Dorsolateral prefrontal cortex (tissue), 122 donors: ENCODE measurements at places on chromosomes 3 and 15.

GRCh38 chr15:57878573-57878972 lies 172.1 kb downstream of the POLR2M start:
- no peak for DNase-seq

DNA sequence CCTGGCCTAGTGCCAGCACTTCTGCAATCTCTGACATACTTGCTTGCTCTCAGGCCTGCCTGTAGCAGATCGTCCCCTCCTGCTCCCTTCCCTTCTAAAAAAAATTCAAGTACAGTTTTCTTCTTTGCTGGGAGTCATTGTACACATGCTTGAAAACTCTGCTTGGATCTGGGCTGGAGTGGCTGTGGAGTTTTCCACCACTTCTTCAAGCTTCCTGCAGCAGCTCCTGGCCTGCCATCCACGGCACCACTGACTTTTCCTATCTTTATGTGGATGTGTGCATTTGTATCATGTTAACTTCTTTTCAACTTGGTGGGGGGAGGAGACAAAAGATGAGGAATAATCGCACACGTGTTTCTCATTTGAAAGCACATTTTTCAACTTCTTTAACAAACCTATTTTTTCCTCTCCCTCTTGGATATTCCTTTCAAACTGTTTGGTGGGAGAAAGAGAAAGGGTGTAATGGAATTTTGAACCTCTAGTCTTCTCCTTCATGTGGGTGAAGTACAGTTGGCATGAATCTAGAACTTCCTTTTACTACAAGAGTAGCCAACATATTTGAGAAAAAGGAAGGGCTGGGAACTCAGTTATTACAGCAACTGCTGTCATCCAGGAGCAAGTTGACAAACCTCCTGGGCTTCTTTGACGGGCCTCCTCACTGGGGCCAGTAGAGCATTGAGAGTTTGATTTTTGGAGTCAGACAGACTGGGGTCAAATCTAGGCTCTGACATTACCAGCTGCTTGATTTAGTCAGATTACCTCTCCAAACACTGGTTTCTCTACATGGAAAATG lies 61.2 kb upstream of the LRTM1 start:
- DNase-seq = no peak

GRCh38 chr3:173501931-173502489 lies 104.5 kb downstream of the NLGN1 start:
- no peak for DNase-seq

GRCh38 chr3:1442271-1442670 lies 349.4 kb downstream of the CNTN6 start:
- DNase-seq = no peak

GRCh38 chr3:125443923-125444322 lies 68.8 kb upstream of the ZNF148 start:
- DNase-seq = no peak

- DNase-seq = no peak
Measured at GRCh38 chr15:64105113-64105704, 9.4 kb downstream of the SNX1 start.

GRCh38 chr3:129526121-129526900 lies 2.1 kb upstream of the RHO start:
- DNase-seq = no peak

DNA sequence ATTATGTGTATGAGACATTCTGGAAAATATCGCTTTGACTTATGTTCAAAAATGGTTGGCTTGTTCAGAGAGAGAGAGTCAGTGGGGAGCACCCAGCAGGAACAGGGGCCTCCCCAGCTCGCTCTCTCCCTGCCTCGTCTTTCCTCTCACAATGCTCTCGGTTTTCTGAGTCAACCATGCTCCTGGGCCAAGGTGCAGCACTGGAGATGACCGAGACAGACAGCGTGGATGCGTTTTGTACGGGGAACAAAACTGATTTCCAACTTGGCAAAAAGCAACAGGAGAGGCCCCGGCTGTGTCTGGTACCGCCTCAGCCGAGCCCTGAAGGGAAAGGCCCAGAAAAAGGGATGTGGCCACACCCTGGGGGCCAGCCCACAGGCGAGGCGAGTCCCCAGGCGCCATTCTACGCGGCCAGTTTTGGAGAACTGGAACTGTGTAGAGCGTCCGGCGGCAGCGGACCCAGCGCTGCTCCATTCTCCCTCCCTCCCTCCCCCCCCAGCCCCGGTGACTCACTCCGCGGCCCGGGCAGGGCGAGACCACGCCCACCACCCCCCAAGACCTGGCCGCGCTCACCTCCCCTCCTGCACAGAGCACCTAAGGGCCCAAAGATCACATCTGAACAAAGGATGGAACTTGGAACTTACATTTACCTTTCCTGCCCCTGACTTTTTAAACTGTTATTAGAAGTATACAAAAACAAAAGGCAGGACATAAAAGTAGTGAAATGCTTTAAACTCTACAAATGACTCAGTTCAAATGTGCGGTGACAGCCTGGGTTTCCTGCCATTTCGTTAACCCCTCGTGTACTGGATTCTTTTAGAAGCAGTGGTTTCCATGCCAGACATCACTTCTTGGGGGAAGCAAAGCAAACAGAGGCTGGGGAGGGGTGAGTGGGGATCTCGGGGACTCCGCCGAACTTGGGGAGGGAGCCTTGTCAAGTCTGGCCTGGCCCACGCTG lies 12.7 kb downstream of the ATP10A start:
- DNase-seq = no peak

- no peak for DNase-seq
Measured at GRCh38 chr3:107217172-107217571, 160.1 kb upstream of the CCDC54 start.

GRCh38 chr3:63328365-63328764 lies 50.3 kb downstream of the SYNPR start:
- no peak for DNase-seq

- no peak for DNase-seq
Measured at GRCh38 chr3:156741935-156742334, 67.5 kb downstream of the TIPARP start.

GRCh38 chr3:177820683-177821316 lies 623.5 kb upstream of the TBL1XR1 start:
- no peak for DNase-seq

GRCh38 chr15:50883903-50884302 lies 24.6 kb upstream of the AP4E1 start:
- no peak for DNase-seq

DNA sequence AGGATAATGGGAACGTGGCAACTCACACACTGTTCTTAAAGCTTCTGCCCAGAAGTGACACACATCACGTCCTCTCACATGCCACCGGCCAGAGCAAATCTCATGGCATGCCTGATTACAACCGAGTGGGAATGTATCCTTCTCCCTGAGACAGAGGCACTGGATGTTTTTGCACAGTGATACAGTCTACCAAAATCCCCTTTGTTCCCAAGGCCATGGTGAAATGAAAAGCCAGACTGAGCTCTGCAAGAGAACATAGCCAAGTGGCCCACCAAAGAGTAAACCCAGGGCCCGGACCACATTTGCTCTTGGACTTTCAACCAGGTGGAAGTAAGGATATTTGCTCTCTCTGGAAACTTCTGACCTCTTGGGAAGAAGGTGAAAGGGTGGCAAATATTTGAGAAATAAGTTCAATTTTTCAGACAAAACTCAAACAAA lies 186.2 kb upstream of the STT3B start:
- DNase-seq = no peak

DNA sequence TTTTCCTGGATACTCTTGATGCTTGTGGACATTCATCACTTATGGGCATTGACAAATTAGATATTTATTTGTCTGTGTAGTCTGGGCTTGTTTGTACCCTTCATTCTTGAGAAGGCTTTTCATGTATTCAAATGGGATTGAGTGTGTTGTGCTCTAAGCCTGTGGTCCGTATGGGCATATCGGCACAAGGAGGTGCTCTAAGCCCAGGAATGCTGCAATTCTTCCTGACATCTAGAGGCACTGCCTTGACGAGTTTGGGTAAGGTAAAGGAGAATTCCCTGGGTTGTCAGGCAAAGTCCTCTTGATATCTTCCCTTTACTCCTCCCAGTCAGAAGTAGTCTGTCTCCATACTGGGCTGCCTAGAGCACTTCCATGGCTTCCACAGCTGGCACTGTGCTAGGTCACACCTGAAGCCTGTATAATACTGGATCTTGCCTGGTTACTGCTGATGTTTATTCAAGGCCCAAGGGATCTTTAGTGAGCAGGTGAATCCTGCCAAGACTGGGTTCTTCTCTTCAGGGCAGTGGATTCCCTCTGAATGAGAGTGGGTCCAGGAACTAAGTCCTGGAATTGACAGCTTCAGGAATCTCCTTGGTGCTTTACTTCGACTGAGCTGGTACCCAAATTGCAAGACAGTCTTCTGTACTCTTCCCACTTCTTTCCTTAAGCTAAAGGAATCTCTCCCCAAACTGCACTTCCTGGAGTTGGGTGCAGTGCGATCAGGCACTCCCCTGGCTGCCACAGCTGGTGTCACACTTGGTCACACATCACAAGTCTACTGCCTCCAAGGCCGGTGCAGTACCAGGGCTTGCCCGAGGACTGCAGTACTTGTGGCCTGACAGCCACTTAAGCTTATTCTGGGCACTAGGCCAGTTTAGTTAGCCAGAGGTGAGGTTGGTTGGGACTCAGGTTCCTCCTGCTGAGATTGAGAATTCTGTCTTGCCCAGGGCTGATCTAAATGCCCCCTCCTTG lies 46.0 kb downstream of the GALK2 start:
- no peak for DNase-seq
